ENCODE measurements at places on chromosomes 6 and 20.

GRCh38 chr6:87762116-87762515, 60.1 kb upstream of the AKIRIN2 start:
- no peak for DNase-seq

DNA sequence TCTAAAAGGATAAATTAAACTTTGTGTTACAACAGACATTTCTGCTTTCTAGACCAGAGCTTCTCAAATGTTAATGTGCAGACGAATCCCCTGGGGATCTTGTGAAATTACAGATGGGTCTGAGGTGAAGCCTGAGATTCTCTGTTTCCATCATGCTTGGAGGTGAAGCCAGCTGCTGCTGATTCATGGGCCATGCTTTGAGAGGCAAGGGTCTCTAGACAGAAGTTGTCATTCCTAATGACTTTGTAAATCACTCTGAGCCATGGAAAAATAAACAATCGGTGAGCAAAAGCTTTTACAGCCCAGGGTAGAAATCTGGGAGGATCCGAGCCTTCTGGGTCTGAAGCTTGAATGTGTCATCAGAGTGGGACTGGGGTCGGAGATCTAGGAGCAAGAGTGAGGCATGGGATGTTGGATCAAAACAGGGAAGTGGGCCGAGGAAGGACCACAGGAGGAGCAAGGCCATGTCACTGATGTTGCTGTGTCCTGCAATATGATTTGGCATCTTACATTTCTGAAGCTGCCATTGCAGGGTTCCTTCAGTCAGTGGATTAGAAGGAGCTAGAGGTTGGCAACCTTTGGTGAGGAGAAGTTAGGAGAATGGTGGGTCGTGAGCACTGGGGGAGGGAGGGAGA, 77.3 kb downstream of the TRMT11 start:
- DNase-seq, result no peak

GRCh38 chr20:24163506-24163905, 174.9 kb upstream of the GGTLC1 start:
- DNase-seq, result no peak

DNA sequence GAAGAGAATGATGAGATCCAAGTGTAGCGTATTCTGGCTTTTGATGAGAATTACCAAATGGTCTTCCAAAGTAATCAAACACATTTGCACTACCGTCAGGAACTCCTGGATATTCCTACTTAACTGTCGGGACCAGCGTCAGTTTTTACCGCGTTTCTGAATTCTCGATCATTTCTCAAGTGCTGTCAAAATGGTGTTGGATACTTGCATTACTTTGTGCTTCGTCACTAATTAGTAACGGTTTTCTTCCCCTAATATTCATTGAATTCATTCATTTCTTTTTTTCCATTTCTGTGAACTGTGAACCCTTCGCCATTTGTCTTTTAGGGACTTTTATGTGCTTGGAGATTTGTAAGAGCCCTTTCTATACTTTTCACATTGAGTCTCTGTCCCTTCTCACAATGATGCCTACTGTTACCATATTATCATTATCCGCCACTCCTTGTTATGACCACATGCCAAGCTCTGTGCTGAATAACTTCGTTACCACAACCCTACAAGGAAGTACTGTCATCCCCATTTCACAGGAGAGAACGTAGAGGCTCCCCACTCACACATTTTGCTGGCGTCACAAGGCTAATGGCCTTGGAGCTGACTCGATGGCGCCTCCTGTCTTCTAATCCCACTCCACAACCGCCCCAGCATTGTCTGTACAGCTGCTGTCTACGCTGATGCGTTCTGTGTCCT, 74.2 kb upstream of the QKI start:
- DNase-seq, result no peak

- DNase-seq, result no peak
Measured at GRCh38 chr20:15379681-15380296, 1042.4 kb upstream of the FLRT3 start.
